Activated T-cell treated with anti-CD3 and anti-CD28 coated beads, Interleukin-2, amount 50 U/mL, for 72 hours (primary cell): ENCODE measurements at places on chromosomes 4 and X.
A peak's percentile ranks its signal among the peaks of the same experiment; 100 is the strongest.

DNA sequence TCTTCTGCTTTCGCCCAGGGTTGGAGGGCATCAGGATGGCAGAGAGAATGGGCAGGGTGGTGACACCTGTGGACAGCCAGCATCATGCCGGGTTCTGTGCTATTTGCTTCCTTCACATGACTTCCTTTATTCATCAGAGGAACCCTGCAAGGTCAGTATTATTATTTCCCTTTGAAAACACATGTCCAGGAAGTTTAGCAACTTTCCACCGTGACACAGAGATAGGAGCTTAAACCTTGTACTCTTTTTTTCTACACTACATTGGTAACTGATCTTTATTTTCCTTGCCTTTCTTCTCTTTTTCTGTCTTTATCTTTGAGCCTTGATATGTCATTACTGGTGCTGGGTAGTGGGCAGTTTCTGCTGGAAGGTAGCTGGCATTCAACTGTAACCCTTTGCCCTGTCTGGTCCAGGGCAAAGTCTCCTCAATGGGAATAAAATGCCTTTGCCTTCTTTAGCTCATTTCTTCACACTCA is 5.0 kb upstream of the MGST2 start:
- DNase-seq: no peak

- DNase-seq: no peak
These were observed 13.0 kb downstream of the EXOC1 start for GRCh38 chr4:55866290-55866907.

GRCh38 chrX:153378607-153379006 is 22.5 kb downstream of the PNMA6E start:
- no peak for DNase-seq

GRCh38 chr4:79255793-79256192 is 70.1 kb downstream of the NAA11 start:
- no peak for DNase-seq

GRCh38 chr4:156623376-156623775 is 348.2 kb downstream of the PDGFC start:
- DNase-seq: no peak

- DNase-seq: no peak
These were observed 92.7 kb downstream of the SYNPO2 start for GRCh38 chr4:118981171-118981838.

DNA sequence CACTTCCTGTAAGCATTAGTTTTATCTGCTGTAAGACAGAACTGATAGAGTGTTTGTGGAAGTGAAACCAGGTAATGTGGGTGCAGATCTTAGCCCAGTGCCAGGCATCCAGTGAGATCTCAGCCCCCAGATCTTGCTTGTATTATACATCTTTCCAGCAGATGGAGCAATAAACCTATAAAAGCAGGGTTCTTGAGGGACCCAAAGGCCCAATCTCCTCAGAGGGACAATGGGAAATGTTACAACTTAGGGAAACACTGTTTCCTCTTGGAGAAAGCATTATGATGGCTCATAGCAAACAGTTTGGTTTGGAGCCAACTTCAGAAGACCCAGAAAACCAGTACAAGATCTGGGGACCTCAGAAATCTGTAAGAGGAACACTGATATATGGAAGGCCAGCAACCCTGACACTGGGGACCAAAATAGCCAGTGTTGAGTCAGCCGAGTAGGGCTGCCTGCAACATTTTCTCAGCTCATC is 206.3 kb downstream of the SLC7A11 start:
- DNase-seq: no peak

DNA sequence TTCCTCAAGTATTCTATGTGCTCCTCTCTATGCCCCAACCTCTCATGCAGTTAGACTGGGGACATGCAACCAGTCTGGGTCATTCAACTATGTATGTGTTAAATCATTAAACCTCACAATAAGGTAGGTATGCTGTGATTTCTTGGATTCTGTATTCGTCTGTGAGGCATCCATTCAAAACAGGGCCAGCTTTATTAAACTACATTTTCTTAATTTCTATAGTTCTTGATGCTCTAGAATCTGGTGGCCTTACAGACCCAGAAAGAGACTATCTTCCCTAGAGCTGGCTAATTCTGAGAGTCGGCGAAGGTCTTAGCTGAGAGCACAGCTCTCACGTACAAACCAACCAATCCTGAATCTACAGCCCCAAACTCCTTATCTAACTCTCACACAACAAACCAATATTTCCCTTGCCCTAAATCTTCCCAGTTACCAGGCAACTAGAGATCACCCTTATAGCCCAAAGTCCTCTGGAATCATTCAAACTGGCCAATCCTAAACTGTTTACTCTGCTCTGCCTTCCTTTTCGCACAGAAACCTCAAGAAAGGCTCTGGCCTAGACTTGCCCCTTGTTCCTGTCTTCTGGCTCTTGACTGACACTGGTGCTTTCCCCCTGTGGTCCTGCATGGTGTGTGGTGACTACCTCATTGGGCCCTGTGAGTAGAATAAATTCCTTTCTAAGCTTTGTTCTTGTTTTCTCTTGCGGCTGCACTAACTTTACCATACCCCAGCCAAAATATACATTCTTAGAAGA is 203.5 kb upstream of the TET2 start:
- peak; percentile 45 for DNase-seq

- DNase-seq: no peak
These were observed 76.4 kb downstream of the CLCN4 start for GRCh38 chrX:10233173-10233572.

- DNase-seq: no peak
These were observed 3.2 kb downstream of the CAMK2D start for GRCh38 chr4:113758372-113758771.
